ENCODE measurements at places on chromosomes 7 and 10.

DNA sequence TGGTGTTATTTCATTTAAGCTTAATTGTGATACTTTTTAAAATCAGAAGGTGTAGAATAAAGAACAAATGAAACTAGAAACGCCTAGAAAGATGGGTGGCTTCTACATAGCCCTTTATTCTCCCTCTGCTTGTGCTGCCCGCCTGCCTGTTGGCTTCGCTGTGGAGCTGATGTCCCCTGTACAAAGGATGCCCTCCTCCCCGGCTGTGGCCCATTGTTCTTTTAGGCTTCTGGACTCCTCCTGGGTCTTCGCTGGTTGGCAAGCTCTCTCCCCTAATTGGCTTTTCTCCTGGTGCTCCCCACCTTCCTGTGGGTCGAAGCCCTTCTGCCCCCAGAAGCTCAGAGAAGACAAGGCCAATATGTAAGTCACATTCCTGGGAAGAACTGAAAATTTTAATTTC, 98.2 kb downstream of the FANK1 start:
- DNase-seq: no peak

DNA sequence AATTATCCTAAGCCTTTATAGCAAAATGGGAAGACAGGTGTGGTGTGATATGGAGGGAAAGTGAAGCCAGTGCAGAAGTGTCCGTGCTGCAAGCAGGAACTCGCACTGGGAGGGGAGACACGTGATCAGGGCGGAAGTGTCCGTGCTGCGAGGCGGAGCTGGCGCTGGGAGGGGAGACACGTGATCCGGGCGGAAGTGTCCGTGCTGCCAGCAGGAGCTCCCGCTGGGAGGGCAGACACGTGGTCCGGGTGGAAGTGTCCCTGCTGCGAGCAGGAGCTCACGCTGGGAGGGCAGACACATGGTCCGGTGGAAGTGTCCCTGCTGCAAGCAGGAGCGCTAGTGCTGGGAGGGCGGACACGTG, 40.5 kb upstream of the PRKAR1B start:
- no peak for DNase-seq

DNA sequence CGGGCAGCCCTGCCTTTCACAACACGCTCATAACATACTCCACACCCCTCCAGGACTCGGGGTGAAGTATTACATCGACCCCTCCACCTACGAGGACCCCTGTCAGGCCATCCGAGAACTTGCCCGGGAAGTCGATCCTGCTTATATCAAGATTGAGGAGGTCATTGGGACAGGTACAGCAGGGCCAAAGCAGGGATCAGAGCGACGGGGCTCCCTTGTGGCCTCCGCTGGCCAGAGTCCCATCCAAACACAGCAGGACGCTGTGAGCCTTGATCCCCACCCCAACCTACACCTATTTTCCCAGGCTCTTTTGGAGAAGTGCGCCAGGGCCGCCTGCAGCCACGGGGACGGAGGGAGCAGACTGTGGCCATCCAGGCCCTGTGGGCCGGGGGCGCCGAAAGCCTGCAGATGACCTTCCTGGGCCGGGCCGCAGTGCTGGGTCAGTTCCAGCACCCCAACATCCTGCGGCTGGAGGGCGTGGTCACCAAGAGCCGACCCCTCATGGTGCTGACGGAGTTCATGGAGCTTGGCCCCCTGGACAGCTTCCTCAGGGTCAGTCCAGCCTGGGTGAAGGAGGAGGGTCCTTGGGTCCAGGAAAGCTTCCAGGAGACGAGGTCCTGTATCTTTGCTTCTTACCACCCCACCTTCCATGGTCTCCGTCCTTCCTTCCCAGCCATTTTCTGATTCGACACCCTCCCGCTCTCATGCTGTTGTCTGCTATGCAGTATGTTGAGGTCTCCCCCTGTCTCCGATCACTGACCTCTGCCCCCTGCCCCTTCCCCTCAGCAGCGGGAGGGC, 13.5 kb downstream of the EPHB6 start:
- no peak for DNase-seq

GRCh38 chr7:148084138-148084537, 506.4 kb upstream of the C7orf33 start:
- DNase-seq: peak; percentile 80

- no peak for DNase-seq
These were observed 52.5 kb upstream of the LHFPL3 start for GRCh38 chr7:104275900-104276299.

GRCh38 chr10:124225029-124225466, 131.7 kb upstream of the CHST15 start:
- DNase-seq: no peak

DNA sequence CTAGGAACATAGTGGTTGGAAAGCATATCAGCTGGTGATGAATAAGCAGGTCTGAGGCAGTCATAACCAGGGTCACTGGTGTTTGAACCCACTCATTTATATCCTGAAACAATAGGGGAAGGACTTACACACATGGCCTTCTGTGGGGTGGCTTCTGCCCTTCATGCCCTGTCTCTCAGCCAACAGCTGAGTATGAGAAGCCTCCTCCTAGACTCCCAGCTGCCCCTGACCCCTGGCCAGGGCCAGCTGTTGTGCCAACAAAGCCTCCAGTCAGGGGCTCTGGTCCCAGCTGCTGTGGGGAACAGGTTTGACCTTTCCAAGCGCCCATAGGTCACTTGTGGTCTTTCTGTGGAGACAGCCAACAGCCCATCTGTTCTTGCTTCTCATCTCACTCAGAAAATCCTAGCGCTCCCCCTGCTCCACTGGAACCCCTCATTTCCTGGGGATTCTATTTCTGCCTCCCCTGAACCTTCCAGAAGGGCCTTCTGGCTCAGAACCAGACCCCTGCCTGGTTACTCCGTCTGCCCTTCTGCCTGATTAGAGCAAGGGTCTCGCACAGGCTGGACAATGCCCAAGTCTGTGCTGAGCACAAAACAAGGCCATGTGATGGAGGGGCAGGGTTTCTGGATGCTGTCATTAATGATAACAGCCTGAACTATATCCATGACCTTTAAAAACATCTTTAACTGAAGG, 9.7 kb upstream of the PURB start:
- no peak for DNase-seq

GRCh38 chr7:2460188-2460587, 16.0 kb downstream of the GRIFIN start:
- DNase-seq: no peak

DNA sequence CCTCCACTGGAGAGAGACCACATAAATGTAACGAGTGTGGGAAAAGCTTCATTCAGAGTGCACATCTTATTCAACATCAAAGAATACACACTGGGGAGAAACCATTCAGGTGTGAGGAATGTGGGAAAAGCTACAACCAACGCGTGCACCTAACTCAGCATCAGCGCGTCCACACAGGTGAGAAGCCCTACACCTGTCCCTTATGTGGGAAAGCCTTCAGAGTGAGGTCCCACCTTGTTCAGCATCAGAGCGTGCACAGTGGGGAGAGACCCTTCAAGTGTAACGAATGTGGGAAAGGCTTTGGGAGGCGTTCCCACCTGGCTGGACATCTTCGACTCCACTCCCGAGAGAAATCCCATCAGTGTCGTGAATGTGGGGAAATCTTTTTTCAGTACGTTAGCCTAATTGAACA, 20.6 kb downstream of the FAM200A start:
- DNase-seq: peak; percentile 4

DNA sequence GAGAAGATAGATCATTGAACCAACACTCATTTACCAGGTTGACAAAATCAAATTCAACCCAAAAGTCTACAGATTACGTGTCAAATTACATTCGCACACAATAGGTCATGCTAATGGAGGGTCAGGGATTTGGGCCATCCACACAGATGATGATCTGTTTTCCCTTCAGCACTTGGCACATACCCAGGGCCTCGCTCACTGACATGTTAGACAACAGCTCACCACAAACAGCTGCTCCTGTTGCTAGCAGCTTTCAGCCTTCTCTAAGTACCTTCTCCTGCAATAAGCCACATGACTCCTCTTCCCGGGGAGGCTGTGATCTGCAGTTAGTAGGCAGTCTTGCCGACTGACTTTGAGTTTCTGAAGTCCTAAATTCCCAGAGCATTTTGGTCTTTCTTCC, 18.4 kb downstream of the NKX2-3 start:
- no peak for DNase-seq

DNA sequence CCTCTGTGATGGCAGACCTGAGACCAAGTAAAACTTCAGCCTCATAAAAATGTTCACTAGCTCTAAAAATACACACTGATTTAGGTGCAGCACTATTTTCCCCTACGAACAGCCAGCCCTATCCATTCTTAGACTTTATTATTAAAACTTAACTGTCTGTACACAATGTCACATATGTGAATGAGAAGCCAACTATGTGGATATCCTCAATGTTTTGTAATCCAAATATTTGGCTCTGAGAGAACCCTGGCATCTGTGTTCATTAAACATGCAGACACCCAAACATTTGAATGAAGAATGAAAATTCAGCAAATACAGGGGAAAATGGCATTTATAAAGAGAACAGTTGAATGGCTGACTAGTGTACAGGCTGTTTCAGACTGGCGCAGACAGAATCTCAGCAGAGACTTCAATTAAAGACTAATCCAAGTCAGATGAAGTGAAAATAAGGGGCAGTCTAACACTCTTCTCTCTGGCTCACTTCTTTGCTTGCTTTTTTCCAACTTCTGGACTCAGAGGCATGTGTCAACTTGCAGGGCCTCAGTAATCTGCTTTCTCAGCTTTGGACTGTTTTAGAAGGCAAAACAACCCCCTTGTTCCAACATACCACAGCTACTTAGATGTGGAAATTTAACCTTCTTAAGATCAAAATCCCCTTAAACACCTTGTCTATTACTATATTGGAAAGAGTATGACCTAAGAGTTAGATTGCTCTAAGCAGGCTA, 47.4 kb upstream of the FAM180A start:
- DNase-seq: no peak

GRCh38 chr7:22858640-22859561, 36.3 kb upstream of the TOMM7 start:
- peak; percentile 4 for DNase-seq

DNA sequence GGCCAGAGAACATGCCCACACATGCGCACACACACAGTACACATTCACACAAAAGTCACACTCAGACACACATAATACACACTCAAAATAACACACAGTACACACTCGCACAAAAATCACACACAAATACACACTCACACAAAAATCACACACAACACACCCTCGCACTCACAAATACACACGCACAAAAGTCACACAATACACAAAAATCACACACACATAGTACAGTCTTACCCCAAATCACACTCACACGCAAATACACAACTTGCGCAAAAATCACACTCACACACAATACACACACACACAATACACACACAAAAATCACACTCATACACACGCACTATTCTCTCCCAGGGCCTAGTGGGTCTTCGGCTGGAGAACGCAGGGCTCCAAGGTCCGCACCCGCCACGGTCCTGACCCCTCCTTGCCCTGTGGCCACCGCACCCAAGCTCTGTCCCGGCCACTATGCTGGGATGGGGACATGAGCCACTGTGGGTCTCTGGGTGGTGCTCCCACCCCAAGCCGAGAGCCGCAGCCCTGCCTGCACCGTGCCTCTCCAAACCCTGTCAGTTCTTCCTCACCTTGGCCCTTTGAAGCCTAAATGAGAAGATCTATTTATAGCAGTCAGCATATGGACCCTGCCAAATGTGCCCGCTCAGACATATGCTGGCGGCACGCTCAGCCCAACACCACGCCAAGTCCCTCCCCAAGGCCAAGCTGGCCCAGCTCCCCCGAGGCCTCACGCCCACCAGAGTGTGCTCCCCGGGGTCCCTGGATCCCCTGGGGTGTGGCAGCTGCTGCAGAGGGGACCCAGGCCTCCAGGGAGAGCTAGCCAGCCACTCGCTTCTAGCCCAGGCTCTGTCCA, 55.9 kb downstream of the ELFN1 start:
- no peak for DNase-seq

DNA sequence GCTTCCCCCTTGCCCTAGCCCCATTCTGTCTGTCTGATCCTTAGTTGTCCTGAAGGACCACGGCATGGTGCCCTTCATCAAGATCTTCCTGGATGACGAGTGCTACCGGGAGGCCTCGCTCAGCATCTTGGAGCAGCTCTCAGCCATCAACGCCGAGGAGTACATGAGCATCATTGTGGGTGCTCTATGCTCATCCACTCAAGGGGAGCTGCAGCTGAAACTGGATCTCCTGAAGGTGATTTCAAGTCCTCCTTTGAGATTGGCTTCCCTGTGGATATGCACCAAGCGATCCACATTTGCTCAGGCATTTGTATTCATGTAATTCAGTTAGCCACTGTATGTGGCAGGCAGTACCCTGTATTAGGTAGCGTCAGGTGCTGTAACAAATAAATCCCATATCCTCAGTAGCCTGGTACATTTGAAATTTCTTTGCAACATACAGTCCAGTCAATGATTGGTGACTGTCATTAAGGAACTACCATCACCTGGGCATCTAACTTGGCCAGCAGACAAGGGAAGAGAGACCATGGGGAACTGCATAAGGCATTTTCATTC, 51.2 kb downstream of the WDFY4 start:
- DNase-seq: no peak

GRCh38 chr7:118286131-118286530, 61.6 kb downstream of the ANKRD7 start:
- DNase-seq: no peak

DNA sequence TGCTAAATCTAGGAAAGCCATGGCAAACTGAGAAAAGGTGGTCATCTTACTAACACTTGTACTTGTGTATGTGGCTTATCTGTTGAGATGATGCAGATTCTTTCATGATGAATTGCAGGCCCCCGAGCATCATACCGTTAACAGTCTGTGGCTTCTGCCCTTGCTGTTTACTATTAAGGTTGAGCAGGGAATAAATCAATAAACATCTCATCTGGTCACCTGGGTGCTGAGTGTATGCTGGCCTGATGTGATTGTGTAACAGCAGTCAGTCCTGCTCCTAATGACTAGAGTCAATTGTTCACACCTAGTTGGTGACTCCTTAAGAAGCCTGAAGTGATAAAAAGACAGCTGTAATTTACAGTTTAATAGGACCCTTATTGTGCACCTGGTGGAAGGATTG, 8.3 kb upstream of the GNAT3 start:
- DNase-seq: no peak

GRCh38 chr7:47988496-47989386, 9.3 kb upstream of the HUS1 start:
- DNase-seq: no peak

DNA sequence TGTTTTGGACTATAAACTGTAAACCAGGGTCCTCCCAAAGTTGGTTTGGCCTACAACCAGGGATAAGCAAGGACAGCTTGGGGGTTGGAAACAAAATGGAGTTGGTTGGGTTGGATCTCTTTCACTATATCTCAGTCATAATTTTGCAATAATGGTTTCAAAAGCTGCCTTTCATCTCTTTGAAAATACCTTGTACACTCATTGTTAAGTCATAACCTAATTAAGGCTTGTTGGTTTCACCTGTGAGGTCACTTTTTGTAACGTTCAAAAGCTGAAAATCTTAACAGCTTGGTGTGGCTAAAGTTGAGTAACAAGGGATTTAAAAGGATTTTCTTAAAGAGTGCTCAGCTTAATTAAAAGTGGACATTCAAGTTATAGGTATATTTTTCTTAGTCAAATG, 476.1 kb downstream of the IPMK start:
- no peak for DNase-seq

All from common myeloid progenitor, CD34-positive (primary cell).